Amniotic stem cell (primary cell): ENCODE measurements at places on chromosomes 3 and 15.

GRCh38 chr15:85924088-85924487, 129.4 kb upstream of the KLHL25 start:
- DNase-seq = no peak

- peak; percentile 57 for DNase-seq
Measured at GRCh38 chr3:126208606-126209256, 28.3 kb upstream of the ALDH1L1 start.

GRCh38 chr15:49441356-49441755, 18.3 kb downstream of the FGF7 start:
- DNase-seq = no peak

DNA sequence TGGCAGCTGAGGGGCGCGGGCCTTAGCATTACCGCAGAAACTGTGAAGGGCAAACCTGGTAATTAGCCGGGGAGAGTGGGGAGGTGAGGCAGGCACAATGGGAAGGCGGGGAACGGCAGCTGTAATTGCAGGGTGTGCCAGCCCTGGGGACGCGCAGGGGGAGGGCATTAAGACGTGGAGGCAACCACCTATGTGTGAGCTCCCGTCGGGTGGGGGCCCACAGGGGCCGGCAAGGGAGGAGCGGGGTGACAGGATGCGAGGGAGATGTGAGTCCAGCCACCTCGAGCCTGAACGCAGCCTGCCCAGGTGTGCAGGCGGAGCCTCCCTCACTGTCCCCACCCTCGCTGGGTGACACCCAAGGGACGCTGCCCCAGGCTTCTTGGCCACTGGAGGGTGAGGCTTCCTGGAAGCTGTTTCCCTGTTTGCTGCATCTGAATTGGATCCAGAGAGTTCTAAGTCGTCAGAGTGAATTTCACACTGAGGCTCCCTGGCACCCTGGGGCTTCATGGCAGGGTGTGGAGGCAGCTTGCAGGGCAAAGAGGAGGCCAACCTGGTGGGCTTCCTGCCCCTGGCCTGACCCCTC, 130.6 kb upstream of the MEF2A start:
- no peak for DNase-seq

- no peak for DNase-seq
Measured at GRCh38 chr3:197007296-197007940, 22.2 kb downstream of the MELTF start.

- no peak for DNase-seq
Measured at GRCh38 chr15:38672273-38672672, 107.7 kb upstream of the RASGRP1 start.

- peak; percentile 69 for DNase-seq
Measured at GRCh38 chr3:67526246-67526645, 128.2 kb downstream of the SUCLG2 start.

GRCh38 chr3:99686955-99687612, 48.7 kb downstream of the COL8A1 start:
- no peak for DNase-seq

- DNase-seq = peak; percentile 10
Measured at GRCh38 chr3:48273594-48274211, 32.8 kb downstream of the ZNF589 start.

- no peak for DNase-seq
Measured at GRCh38 chr3:189467451-189467850, 163.7 kb upstream of the TP63 start.

DNA sequence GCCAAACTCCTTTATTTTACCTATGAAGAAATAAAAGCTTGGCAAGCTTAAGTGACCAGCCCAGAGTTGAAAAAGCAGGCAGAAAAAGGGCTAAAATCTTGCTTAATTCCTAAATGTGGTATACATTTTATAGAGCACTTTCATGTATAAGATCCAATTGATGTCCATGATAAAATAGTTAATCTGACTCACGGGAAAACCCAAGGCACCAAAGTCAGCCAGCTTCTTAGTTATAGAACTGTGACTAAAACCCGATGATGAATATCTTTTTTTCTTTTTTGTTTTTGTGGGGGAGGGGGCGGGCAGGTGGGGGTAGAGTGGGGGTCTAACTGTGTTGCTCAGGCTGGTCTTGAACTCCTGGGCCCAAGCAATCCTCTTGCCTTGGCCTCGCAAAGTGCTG, 71.4 kb downstream of the PEAK1 start:
- DNase-seq = no peak

- DNase-seq = no peak
Measured at GRCh38 chr15:94379986-94380385, 148.6 kb downstream of the MCTP2 start.

GRCh38 chr3:11246663-11246970, 25.6 kb upstream of the ATG7 start:
- DNase-seq = no peak
